ENCODE measurements at places on chromosomes 16 and 17.

- no peak for DNase-seq
Measured at GRCh38 chr16:893360-893759, 77.4 kb downstream of the LMF1 start.

- no peak for DNase-seq
Measured at GRCh38 chr17:46732754-46733398, 85.6 kb downstream of the WNT3 start.

GRCh38 chr17:35188111-35188510 is 6.1 kb downstream of the SLC35G3 start:
- no peak for DNase-seq

GRCh38 chr16:75096656-75097055 is 19.9 kb downstream of the LDHD start:
- DNase-seq: no peak

DNA sequence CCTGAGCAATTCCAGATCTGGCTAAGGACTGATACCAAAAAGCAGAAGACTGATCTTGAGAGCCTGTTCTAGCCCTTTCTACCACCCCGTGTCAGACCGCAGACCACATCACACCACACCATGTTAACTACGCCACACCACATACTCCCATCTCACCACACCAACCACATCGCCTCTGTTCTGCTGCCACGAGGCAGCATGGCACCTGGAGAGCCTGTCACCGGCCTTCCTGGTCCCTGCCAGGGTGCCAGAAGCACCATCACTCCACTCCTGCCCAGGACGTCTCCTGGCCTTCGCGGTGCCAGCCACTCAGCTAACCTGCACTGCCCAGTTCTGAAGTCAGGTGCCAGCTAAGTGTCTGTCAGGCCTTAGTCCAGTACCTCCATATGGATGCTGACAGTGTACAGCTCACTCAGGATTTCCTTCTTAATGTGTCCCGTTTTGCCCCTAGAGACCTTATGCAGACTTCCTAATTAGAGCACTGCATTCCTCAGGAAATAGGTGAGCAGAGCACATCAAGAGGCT is 37.2 kb upstream of the BCAR1 start:
- DNase-seq: no peak

DNA sequence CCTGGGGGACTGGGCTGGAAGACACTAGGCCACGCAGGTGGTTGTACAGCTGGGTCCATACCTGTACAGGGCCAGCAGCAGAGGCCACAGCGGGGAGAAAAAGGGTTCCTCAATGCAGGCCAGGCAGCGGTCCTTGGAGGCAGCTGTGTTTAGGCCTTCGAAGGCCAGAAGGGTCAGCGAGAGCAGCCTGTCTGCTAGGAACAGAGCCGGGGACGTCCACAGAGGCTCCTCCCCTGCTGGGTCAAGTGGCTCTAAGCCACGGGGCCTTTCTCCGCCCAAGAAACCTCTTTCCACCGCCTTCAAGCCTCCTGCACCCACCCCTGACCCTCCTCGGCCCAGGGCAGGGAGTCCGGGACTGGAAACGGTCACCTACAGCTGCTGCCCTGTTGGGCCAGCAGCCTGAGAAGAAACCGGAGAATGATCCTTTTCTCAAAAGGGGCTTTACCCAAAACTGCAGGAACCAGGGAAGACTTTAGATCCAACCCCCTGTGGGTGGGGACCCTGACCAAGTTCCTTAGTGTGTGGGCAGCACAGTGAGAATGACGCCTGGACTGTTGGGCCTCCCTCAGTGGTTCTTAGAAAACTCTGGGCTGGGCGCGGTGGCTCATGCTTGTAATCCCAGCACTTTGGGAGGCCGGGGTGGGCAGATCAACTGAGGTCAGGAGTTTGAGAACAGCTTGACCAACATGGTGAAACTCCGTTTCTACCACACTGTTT is 8.4 kb upstream of the SPATA2L start:
- no peak for DNase-seq

DNA sequence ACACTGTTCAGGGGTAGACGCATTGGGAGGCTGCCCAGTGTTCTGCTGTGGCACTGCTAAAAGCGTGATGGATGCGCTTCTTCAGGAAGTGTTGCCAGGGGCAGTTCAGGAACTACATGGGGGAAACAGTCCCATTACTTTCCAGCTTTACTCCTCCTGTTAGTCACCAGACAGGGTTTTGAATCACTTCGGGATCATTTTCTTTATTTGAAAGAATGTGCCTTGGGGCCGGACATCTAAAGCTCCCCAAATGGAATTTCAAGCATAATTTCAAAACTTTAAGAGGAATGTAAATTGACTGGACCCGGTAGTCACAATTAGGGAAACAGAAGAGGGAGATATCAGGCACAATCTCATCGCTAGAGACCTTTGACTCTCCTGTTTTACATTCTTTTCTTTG is 1.3 kb upstream of the KRTAP2-1 start:
- DNase-seq: no peak

DNA sequence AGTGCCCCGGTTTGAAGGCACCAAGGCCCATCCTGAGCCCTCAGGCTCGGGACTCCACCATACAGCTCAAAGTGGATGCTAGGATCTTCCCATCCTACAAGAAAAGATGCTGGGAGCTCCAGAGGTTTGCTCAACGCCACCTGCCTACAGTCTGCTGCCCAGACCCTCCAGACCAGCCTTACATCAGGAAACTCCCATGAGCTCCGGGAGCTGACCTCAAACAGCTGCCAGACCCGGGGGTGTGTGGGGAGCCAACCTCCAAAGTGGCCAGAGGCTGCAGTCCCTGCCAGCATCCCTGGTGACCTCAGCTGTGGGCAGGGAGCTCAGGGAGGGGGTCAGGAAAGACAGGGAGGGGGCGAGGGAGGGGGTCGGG is 43.8 kb downstream of the C16orf82 start:
- DNase-seq: no peak

DNA sequence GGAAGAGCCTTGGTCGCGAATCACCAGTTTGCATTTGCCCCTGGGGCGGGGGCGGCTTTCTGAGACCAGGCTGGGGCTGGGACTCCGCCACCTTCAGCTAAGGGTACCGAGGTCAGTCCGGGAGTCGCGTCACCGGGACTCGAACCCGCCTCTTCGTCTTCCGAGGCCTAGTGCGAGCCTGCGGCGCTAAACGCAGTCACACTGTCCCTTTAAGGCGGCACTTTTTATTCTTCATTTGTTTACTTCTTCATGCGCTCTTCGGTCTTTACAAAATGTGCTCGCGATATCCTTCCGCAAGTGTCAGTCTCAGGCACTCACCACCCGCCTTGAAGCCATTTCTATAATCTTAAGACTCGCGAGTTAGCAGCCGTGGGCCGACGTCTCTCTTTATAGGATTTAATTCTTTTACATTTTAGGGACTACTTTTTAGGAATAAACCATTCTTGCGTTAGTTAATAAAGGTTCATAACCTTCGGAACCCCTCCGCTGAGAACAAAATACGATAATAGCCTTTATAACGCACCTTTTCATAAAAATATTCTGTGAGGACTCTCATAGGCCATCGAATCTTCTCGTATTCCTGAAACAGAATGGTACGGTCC is 593 bp upstream of the HEXIM1 start:
- peak; percentile 47 for DNase-seq

DNA sequence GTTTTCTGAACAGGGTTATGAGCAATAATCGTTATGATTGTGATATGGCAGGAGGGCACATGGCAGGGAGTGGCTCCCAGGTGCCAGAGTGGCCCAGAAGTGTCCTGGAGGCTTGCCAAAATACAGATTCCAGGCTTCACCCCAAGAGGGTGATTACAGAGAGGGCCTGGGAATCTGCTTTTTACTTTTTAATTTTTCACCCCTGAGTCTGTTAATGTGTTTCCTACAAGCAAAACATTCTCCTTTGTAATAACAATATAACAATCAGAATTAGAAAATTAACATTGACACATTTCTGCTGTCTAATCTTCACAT is 212.4 kb downstream of the SNX29 start:
- DNase-seq: no peak

DNA sequence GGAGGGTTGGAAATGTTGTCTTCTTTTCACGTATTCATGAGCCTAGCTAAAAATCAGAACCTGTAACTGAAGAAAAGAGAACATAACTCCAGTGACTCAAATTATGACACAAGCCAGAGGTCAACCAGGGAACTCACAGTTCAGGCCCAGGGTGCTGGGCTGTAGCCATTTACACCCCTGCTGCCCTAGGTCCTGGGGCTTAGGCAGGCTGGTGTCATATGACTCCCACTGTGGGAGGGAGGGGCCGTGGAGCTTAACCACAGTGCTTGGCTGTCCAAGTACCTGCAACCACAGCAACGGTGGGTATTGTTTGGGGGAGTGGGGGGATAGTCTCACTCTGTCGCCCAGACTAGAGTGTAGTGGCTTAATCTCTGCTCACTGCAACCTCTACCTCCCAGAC is 71.1 kb upstream of the AMZ2 start:
- DNase-seq: no peak

DNA sequence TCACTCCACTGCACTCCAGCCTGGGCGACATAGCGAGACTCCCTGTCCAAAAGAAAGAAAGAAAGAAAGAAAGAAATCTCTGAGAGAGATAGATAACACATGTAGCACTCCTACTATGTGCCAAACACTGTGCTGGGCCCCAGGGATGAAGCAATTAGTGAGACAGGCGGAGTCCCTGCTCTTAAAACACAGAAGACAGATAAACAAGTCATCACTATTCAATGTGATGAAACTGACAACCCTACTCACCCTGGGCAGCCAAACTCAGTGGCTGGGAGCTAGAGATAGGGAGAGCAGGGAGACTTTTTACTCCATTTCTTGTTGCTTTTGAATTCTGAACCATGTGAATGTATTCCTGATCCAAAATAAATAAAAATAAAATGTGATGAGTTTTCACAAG is 35.2 kb upstream of the GOSR2 start:
- DNase-seq: no peak

DNA sequence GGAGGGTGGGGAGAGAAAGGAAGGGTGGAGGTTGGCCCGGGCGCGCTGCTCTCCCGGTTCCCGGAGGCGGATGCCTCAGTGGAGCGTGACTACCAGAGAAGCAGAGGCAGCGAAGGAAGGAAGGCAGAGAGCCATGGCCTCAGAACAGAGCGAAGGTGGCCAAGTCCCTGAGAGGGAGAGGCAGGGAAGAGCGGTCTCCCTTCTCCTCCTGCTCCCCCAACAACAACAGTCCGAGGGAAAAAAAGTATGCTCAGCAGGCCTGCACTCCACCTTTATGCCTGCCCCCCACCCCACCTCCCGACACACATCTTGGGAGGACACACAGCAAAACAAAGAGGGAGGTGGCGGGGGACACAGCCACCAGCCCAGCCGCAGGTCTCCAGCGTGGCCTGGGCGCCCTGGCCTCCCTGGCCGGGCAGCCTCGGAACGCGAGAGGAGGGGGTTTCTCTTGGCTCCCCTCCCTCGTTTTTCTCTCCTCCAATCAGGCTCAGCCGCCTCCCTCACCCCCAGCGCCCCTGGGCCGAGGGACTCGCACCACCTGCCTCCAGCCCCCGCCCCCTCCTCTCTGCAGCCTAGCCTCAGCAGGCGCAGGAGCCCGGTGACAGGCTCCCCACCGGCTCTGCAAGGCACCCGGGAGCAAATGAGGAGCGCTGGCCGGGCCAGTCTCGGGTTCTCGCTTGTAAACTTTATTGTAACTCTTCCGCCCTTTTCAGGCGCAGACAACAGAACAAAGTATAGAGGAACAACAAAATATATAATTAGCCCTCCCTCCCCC is 1.1 kb upstream of the HOXB7 start:
- no peak for DNase-seq

DNA sequence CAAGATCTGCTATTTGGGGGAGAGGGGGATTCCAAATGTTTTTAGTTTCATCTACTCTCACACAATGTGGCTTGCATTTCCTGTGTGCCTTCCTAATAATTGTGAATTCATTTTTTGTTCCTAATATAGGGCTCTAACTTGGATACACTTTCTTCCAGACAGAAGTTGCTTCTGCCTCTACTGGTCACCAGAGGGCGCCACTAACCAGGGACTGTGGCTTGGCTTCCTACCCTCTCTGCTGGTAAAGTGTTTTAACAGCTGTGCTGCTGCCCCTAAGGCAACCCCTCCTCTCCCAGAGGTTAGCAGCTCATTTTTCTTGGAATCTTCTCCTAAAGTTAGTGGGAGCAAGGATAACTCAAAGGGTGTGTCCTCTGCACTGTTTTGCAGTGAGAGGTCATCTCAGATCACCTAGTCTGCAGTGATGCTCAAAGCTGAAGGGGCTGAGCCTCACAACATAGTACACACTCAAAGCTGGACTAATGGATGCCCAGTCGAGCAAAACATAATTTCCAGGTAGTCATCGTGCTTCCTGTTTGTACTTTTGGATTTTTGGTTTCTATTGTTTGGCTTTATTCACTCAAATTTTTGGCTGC is 5.0 kb upstream of the PRSS54 start:
- DNase-seq: no peak

- no peak for DNase-seq
Measured at GRCh38 chr17:27293359-27293897, 486 bp upstream of the WSB1 start.

DNA sequence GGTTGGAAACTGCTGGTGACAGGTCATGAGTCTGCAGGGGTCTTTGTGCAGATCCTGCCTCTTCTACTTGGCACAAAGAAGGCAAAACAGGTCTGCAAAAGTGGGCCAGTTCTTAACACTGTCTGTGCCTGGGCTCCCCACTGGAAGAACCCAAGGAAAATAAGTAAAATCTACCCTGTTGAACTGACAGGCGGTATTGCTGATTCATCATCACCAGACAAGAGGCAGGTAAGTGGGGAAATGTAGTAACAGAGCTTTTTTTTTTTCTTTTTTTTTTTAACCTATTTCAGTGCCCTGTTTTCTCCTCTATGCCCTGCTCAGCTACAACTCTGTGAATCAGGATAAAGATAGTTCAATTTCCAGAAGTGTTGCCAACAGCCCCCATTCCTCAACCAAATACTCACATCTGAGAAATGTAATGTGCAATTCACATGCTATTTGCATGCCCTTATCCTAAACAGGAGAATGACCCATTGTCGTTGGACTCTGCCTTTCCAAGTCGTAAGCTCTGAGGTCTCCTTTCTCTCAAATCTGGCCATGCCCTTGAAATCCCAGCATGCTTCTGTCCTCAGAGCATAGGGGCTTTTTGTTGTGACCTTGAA is 237.0 kb downstream of the SOX9 start:
- no peak for DNase-seq

DNA sequence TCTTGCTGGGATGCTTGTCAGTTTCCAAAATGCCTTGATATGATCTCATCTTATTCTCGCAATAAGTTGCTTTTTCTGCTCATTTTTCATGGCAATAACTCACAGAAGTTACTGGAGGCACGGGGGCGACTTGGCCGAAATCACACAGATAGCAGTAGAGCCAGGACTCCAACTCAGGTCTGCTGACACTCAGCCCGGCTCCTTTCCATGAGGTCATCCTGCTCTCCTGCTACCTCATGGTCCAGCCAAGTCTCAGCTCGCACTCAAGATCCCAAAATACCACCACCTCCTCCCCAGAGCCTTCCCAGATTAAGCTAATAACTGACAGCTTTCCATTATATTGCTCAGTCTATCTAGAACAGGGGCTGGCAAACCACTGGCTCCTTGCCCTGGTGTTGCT is 269.5 kb downstream of the MAP2K4 start:
- DNase-seq: no peak
